ENCODE measurements at places on chromosomes 12 and 14.

- no peak for DNase-seq
Observed at GRCh38 chr12:104602406-104602805, 145.7 kb downstream of the CHST11 start.

GRCh38 chr12:107912421-107913004 lies 138.0 kb downstream of the ASCL4 start:
- DNase-seq: no peak

DNA sequence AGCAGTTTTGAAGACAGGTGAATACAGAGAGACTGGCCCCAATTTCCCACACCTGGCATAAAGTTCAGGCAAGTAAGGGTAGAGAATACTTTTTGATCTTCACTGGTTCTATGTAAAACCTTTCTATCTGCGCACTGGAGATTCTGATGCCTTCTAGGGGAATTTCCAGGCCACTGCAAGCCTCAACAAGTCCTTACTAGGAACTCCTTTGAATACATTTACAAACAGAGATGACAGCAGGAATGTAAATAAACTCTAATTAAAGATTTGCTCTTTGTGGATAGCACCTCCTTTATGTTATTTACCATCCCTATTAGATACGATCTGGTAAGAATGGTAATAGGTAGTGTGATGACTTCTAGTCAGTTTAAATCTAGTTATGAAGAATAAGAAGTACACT lies 69.2 kb downstream of the NTN4 start:
- no peak for DNase-seq

- DNase-seq: no peak
Observed at GRCh38 chr12:75876832-75877762, 154.5 kb downstream of the PHLDA1 start.

- no peak for DNase-seq
Observed at GRCh38 chr14:98189944-98190343, 1082.1 kb downstream of the BCL11B start.
